Osteocyte (in vitro differentiated cells): ENCODE measurements at places on chromosomes 2 and 18. TPM values are rescaled to one million over a fixed set of nuclear protein-coding genes. Genes with fewer than 3 reads are reported as not detected.
A peak's percentile ranks its signal among the peaks of the same experiment; 100 is the strongest.

- H3K27ac ChIP-seq, result no peak overlapping the region
- H3K27me3 ChIP-seq, result peaks cover 16% of the 10 kb centered on the region
- H3K4me1 ChIP-seq, result peaks cover 22% of the 10 kb centered on the region
- no peak for DNase-seq
- H3K4me3 ChIP-seq, result no peak overlapping the region
Observed at GRCh38 chr2:157324331-157324843, 1.2 kb downstream of the ERMN start.

- peaks cover 13% of the 10 kb centered on the region for H3K4me1 ChIP-seq
- peaks cover 54% of the 10 kb centered on the region for H3K27me3 ChIP-seq
- DNase-seq, result peak; percentile 13
- no peak overlapping the region for H3K27ac ChIP-seq
Observed at GRCh38 chr2:173434762-173435569, 80.3 kb downstream of the CDCA7 start.

MYO5B gene
- total RNA-seq, result not detected in 2 replicates

GRCh38 chr2:228268756-228269155 lies 87.3 kb upstream of the SPHKAP start:
- H3K36me3 ChIP-seq, result no peaks in the 10 kb centered on the region
- no peaks in the 10 kb centered on the region for H3K4me1 ChIP-seq
- DNase-seq, result no peak
- no peak overlapping the region for H3K27ac ChIP-seq
- H3K4me3 ChIP-seq, result no peak overlapping the region
- H3K27me3 ChIP-seq, result no peaks in the 10 kb centered on the region

GRCh38 chr2:146312899-146313298 lies 1531.9 kb upstream of the ACVR2A start:
- no peaks in the 10 kb centered on the region for H3K27me3 ChIP-seq
- H3K4me3 ChIP-seq, result no peak overlapping the region
- peaks cover 20% of the 10 kb centered on the region for H3K4me1 ChIP-seq
- no peak overlapping the region for H3K27ac ChIP-seq
- peaks cover 4% of the 10 kb centered on the region for H3K36me3 ChIP-seq
- no peak for DNase-seq

HRH4 gene
- total RNA-seq, result not detected in 2 replicates

DNA sequence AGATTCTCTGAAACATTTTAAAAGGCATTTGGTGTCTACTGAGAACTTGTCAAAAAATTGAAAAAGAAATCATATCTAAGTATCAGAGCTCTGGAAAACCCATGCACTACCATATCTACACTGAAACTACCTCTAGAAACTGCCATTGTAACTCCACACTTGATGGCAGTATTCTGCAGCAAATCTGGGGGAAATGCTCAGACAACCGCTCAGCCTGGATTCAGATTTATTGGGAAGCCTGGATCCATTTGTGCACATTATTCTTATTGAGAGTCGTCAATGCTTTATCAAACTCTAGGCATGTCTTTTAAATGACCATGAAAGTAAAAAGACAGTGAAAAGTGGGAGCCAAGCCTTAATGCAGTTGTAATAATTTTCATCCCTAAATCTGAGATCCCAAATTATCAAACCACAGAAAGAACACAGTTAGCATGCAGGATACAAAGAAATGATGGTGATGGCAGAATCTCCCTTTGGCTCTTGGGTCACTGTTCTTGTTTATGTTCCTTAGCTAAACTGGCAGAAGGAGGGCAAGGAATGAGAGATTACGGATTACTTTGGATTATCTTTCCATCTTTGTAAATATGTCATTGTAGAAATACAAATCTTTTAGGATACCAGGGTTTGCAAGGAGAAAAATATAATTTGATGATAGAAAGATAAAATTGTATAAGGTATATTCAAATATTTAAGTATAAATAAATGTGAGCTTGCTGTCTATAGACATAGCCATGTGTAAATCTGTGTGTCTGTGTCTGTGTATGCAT lies 512.1 kb upstream of the SYT4 start:
- H3K4me1 ChIP-seq, result peaks cover 26% of the 10 kb centered on the region
- no peak overlapping the region for H3K4me3 ChIP-seq

GRCh38 chr18:7325126-7325430 lies 94.2 kb downstream of the LRRC30 start:
- no peak for DNase-seq
- no peak overlapping the region for H3K27ac ChIP-seq
- no peaks in the 10 kb centered on the region for H3K36me3 ChIP-seq
- no peak overlapping the region for H3K4me3 ChIP-seq
- H3K4me1 ChIP-seq, result no peaks in the 10 kb centered on the region

CDK5R2 gene
- not detected in 2 replicates for total RNA-seq

DNA sequence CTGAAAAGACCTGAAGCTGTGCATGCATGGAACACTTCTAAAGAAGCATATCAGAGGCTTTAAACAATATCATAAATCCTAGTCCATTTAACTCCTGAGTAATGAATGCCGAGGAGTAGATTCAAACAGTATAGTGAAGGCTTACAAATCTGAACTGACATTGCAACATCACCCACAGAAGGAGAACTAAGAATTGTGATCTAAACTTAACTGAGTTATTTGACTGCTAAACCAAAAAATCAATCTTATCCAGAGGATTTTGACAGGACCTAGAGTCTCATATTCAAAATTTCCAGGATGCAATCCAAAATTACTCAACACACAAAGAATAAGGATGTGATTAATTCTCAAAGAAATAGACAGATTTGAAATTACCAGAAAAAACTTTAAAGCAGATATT lies 181.0 kb downstream of the SLC39A10 start:
- H3K27me3 ChIP-seq, result peaks cover 57% of the 10 kb centered on the region
- no peak for DNase-seq
- no peaks in the 10 kb centered on the region for H3K4me1 ChIP-seq
- no peak overlapping the region for H3K4me3 ChIP-seq
- H3K27ac ChIP-seq, result no peak overlapping the region

SKOR2 gene
- not detected in 2 replicates for total RNA-seq
